Choroid plexus epithelial cell (primary cell): ENCODE measurements at places on chromosomes 13 and 19.

GRCh38 chr13:42820451-42820850, 39.1 kb downstream of the FAM216B start:
- no peak for DNase-seq

- DNase-seq: no peak
These were observed 68.1 kb downstream of the ABCC4 start for GRCh38 chr13:95233026-95233635.

DNA sequence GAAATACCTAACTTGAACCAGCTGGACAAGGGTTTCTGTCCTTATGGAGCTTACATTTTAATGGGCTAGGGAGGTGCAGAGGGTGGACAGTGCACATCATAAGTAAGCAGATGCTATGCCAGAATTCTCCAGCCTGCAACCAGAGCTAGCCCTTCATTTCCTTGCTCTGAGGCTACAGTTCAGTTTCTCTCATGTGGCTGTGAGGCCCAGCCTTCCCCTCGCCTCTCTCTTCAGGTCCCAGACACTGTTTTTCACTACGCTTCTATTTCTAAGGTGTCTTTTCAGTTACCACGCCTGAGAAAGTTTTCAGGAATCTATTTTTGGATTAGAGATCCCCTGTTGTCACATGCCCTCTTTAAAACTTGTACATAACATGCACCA, 141.9 kb downstream of the PCCA start:
- peak; percentile 34 for DNase-seq

- no peak for DNase-seq
These were observed 19.0 kb upstream of the XPO4 start for GRCh38 chr13:20921572-20921971.
